ENCODE measurements at places on chromosomes 1 and 21.

GRCh38 chr1:168031627-168032026 is 94.8 kb upstream of the MPC2 start:
- no peak for DNase-seq

GRCh38 chr1:966135-966703 is at the start of gene PLEKHN1:
Gene PLEKHN1, plus strand, starts transcription at chr1:966482. Its CDS starts 50 bp downstream, at chr1:966532.
- peak; percentile 28 for DNase-seq

DNA sequence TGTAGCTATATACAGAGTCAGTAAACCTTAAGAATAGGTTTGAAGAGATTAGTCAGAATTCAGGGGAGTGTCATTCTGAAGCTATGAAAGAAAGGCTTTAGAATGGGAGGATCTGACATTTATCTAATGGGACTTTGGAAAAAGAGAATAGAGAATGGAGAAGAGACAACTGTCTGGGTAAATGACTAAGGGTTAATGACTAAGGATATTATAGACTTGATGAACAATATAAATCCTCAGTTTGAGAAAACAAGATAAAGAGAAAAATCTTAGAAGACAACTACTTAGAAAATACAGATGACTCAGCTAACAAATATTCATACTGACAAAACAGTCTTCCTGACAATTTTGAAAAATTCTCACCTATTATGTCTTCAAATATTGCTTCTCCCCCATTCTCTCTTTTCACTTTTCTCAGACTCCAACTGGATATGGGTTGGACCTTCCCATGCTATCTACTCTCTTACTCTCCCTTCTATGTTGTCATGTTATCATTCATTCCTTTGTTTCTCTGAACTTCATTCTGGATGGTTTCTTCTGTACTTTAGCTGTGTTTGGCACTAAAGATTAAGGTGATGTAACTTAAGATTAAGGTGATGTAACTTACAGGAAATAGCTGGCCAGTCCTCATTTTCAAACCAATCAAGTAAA is 20.4 kb downstream of the SLC16A1 start:
- peak; percentile 81 for DNase-seq

DNA sequence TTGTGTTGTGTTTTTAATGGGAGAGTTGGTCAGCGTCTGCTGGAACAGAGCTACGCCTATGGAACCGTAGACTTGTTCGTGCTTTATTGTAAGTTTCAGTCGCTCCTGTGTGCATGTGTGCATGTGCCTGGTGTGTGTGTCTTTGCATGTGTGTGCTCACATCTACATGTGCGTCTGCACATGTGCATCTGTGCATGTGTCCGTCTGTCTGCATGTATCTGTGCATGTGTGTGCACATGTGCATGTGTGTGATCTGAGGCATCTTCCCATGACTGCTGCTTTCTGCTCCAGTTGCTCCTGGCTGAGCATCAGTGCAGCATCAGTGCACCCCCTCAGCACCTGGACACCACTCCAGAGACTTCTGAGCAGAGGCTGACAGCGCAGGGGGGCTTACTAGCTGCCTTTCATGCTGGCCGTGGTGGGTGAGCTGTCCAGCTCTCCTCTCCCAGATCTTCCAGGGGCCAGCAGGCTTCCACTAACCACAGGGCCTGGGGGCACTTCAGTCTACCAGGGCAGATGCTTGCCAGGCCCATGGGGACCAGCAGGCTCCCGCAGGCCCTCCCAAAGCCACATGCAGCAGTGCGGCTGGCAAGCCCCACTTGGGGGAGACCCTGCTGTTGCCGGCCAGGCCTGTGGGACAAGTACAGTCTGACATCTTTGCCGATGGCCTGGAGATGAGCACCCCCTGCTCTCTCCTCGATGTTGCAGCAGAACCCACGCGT is 47.8 kb upstream of the PCBP3 start:
- no peak for DNase-seq

- DNase-seq: peak; percentile 7
These were observed 4.4 kb downstream of the ITPKB start for GRCh38 chr1:226734611-226735153.

GRCh38 chr1:167412920-167413319 is 105.4 kb downstream of the CD247 start:
- peak; percentile 2 for DNase-seq

- DNase-seq: no peak
These were observed 34.7 kb downstream of the CELF3 start for GRCh38 chr1:151681923-151682322.

- no peak for DNase-seq
These were observed 11.5 kb downstream of the ZP4 start for GRCh38 chr1:237879195-237879594.

- DNase-seq: no peak
These were observed 209.6 kb upstream of the DPYD start for GRCh38 chr1:98130408-98130807.

DNA sequence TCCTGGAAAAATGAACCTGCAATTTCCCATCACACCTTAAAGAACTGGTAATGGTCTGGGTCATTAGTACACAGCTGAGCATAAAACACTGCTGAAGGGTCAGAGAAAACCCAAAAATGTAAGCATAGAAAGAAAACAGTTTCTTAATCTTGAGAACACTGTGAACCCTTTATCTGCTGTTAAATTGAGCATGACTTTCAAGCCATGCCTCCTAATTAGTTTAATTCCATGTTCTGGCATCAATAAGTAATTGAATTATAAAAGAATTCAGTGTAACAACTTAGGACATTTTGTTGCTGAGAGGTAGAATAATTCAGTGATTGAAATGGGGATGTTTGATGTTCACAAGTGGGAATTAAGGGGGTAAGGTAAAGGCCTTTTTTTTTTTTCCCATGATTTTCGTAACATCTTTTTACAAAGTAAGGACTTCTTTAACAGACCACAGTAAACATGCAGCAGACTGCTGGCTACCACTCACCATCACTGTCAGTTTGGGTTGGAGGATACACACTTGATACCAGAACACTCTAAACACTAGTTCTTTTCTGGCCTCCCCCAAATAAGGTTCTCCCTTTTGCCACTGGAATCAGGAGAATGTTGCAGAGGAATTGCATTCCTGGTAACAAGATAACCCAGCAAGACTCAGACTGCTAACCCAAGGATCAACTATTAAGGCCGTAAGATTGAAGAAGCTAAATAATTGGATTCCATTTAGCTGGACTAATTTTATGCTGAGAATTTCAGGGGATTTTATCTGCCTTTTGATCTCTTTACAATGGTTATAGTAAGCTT is 3.0 kb downstream of the RWDD3 start:
- peak; percentile 29 for DNase-seq

- DNase-seq: no peak
These were observed 322 bp downstream of the TFB2M start for GRCh38 chr1:246565751-246566127.

DNA sequence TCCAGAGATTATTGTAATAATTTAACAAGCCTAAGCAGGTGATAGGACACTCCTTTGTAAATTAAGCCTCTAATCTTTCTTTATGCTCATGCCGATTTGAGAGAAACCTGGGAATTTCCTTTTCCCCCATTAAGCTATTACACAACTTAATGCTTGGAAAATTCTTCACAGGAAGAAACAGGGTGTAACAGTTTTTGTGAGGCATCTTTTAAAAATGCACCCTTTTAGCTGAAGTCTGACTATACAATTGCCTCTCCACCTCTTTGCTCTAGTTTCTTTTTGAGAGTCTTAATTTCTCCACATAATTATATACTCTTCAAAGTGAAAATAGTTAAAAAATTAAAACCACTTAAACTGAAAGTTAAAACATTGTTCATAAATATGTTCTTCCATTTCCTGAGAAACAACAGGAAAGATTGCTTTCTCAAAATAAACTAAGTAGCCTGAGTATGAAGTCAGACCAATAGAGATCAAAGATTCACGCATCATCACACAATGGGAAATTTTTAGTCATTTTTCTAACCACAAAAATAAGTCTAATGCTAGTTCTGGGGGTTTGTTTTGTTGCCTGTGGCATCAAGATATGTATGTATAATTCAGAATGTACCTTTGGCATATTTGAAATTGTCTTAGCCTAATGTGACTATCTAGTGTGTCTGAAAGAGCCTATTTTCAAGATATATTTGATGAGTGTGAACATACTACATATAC is 34.7 kb downstream of the LRRC8D start:
- DNase-seq: peak; percentile 68

DNA sequence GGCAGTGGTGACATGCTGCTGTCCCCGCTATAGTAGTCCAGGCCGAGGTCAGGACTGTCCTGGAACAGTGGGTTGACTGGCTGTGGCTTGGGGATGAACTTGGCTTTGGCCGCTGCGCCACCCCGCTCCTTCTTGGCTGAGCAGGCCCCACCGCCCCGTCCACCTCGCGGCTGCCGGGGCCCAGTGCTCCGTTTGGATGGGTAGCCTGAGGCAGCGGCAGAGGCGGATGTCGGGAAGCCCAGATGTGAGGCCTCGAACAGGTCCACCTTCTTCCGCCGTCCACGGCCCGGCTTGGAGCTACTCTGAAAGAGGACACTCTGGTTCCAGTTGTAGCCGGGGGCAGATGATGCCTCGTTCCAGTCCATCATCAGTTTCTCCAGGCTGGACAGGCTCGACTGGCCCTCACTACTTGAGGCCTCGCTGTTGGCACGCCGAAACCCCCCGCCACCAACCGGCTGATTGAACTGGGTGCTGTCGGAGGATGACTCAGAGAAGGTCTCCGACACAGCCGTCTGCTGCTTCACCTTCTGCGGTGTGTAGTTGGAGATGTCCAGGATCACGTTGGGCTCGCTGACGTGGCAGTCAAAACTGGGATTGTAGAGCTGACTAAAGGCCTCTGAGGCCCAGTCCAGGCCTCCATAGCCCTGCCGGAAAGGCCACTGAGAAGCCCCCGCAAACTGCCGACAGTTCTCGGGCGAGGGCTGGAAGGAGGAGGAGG is 55.6 kb downstream of the AHDC1 start:
- DNase-seq: no peak

GRCh38 chr1:201890806-201891450 is 2.2 kb downstream of the SHISA4 start:
- no peak for DNase-seq

DNA sequence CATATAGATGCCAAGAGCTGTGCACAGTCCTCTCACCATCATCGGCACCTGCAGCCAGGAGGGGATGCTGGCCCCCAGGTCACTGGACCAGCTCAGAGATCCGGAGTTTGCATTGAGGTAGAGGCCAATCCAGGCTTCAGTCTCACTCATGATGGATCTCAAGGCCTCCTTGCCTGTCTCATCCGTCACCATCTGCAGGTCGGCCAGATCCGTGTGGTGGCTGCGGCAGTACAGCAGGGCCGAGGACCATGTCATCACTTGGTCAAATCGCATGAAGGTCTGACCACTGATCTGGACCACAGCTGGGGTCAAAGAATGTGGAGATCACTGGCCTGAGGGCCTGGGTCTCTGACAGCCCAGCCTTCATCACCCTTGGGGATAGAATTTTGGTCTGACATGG is 6.6 kb downstream of the CLEC20A start:
- DNase-seq: no peak

- no peak for DNase-seq
These were observed 457.4 kb downstream of the SETD4 start for GRCh38 chr21:35602811-35603362.

GRCh38 chr21:25999921-26000582 is 170.5 kb downstream of the APP start:
- DNase-seq: no peak

DNA sequence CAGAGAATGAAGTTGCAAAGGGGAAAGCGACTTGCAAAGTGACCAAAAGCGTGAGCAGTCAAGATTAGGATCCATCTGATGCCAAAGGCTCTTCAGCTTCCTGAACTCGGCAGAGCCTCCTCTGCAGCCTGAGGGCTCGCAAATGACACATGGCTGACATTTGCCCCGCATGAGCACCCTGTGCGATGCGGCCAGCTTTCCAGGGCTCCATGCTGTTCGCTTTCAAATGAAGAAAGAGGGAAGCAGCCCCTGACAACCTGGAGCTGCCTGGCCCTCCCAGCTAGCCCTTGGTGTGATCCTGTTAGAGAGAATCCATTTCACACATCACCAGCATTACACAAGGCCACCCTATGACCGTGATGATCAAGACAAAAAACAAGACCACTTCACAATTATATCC is 20.2 kb upstream of the FAM131C start:
- DNase-seq: no peak

DNA sequence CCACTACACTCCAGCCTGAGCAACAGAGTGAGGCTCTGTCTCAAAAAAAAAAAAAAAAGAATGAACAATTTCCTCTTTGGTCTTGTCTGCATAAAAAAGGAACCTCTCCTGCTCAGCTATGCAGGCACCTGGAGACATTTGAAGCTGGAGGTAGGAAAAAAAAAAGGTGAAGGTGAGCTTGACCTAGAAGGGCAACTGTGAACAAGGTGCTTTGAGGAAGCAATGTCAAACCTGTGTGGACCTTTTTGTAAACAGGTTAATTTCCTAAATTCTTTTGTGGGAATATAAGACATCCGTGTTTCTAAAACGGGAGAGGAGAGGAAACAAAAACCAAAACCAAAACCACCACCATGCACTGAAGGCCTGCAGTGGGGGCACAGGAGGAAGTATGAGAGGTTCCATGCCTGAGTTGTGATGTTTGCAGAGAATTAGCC is 77.5 kb downstream of the SLC45A1 start:
- no peak for DNase-seq

DNA sequence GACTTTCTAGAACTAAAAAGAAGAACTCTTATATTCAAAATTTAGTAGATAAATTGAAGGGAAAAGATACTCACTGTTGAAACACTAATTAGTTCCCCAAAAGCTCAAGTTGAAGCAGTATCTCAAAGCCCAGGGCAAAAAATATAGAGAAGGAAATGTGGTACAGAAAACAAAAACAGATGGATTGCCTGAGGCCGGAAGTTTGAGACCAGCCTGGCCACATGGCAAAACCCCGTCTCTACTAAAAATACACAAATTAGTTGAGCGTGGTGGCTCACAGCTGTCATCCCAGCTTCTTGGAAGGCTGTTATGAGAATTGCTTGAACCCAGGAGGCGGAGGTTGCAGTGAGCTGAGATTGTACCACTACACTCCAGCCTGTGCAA is 36.0 kb downstream of the FAM177B start:
- DNase-seq: peak; percentile 9

GRCh38 chr1:161069241-161069640 is 450 bp downstream of the ARHGAP30 start:
- no peak for DNase-seq

DNA sequence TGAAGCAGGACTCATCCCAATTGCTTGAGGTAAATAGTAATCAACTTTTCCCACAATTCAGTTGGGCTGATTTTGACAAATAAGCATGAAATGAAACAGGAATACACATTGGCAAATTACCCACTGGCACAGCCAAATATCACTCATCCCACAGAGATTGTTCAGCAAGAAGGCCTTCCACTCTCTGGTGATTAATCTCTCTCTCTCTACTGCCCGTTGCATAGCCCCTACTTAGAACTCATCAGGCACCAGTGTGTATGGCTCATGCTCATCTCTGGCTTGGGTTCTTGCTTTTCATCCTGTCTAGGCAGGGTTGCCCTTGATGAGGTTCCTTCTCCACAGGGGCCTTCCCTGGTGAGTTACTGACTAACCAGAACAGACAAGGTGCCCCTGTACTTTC is 1.1 kb downstream of the BSDC1 start:
- DNase-seq: peak; percentile 28

- DNase-seq: no peak
These were observed 35.0 kb upstream of the HPDL start for GRCh38 chr1:45291716-45292115.

- peak; percentile 49 for DNase-seq
These were observed 152.8 kb downstream of the PPP1R12B start for GRCh38 chr1:202501281-202501680.

- no peak for DNase-seq
These were observed 1.5 kb upstream of the NR0B2 start for GRCh38 chr1:26915204-26915842.

- DNase-seq: peak; percentile 59
These were observed 71.2 kb downstream of the KCNJ15 start for GRCh38 chr21:38327984-38328383.
